ENCODE measurements at places on chromosomes 7 and 10.
A peak's percentile ranks its signal among the peaks of the same experiment; 100 is the strongest.

GRCh38 chr7:90972906-90973550, 291.2 kb upstream of the FZD1 start:
- no peak for DNase-seq

- DNase-seq, result peak; percentile 53
Measured at GRCh38 chr7:34320926-34321661, 336.9 kb upstream of the NPSR1 start.

DNA sequence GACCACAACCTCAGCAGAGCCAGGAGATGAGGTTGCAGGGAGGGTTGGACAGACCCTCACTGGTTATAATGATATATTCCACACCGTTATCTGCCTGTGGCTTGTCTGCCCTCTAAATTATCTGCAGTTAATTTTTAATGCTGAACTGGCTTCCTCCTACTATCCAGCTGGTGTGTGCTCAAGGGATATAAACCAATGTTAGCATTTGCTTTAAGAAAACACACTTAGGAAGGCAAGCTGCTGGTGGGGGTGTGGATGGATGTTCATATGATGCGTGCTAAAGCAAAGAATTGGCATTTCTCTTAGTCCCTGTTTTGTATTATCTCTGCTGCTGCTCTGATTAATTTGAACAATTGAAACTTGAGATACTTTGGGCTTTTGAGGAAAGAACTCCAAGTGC, 132.2 kb upstream of the NPVF start:
- no peak for DNase-seq

- DNase-seq, result no peak
Measured at GRCh38 chr10:6473430-6473829, 106.6 kb downstream of the PRKCQ start.

DNA sequence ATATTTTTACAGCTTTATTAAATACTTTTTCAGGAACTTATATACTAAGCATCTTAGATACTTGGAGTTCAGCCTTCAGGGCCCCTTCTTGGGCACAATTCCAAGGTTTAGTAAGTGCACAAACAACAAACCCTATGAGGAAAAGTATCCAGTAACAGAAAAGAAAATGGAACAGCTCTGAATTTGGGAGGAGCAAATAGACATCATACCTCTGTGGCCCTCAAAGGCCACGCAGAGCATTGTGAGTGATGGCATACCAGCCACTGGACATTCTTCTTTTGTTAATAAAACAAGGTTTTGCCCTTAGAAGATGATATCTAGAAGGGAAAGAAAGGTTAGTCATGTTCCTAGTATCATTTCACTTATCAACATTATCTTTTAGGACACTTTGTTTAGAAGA, 46.0 kb downstream of the ST7 start:
- no peak for DNase-seq

GRCh38 chr10:11386044-11386443, 225.4 kb downstream of the USP6NL start:
- no peak for DNase-seq

GRCh38 chr7:593324-594115, 73.9 kb upstream of the PDGFA start:
- no peak for DNase-seq

GRCh38 chr10:71090330-71090729, 122.0 kb upstream of the UNC5B start:
- DNase-seq, result no peak

GRCh38 chr7:47460251-47460989, 121.5 kb downstream of the TNS3 start:
- no peak for DNase-seq

DNA sequence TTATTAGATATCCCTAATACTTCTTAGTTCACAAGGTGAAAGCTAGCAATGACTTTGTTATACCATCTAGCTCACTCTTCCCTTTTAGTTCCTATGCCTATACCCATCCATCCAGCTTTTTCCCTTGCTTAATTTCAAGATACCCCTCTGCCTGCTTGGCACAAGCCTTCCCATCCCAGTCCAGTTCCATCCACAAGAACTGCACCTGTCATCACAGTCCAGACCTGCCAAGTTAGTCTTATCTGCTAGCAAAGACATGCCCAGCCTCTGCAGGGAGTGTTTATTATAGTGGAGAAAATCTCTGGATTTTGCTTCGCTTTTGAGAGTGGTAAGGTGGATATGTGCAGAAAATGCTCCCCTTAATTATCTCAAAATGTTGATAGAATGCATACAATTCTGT, 158.2 kb downstream of the ST7 start:
- DNase-seq, result no peak

- no peak for DNase-seq
Measured at GRCh38 chr7:128059143-128059988, 28.1 kb upstream of the LRRC4 start.

DNA sequence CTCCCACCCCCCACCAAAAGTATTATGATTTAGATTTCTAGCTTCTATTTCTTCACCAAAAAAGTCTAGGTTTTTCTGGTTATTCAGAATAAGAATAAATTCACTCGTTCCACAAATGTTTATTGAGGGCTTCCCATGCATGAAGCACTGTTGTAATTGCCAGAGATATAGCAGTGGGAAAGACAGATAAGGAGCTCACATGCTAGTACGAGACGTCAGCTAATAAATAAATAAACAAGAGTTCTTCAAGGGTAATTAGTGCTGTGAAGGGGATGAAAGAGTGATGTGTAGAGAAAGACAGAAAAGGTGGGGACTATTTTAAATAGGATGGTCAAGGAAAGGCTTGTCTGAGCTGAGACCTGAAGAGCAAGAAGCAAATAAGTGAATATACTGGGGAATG, 38.1 kb upstream of the SEPTIN7 start:
- no peak for DNase-seq

GRCh38 chr10:88541116-88541626, 41.9 kb downstream of the RNLS start:
- no peak for DNase-seq

DNA sequence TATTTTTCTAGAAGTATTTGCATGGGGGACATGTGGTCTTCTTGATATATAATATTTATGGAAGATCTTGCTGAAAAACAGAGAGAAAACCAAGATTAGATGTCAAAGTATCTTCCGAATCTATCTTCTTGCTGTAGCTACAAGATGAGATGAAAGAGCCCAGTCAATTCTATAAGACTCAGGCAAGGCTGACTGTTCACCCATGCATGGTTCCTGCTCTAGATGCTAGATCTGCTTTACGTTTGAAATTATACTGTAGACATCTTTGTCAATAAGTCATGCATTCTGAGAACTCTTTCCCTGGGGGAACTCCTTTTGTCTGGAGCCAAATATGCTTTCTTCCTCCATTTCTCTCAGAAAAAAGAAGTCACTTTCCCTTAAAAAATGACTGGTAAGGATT, 1292.0 kb downstream of the XPNPEP1 start:
- no peak for DNase-seq

GRCh38 chr10:104640339-104641186, 527 bp upstream of the SORCS3 start:
- no peak for DNase-seq

DNA sequence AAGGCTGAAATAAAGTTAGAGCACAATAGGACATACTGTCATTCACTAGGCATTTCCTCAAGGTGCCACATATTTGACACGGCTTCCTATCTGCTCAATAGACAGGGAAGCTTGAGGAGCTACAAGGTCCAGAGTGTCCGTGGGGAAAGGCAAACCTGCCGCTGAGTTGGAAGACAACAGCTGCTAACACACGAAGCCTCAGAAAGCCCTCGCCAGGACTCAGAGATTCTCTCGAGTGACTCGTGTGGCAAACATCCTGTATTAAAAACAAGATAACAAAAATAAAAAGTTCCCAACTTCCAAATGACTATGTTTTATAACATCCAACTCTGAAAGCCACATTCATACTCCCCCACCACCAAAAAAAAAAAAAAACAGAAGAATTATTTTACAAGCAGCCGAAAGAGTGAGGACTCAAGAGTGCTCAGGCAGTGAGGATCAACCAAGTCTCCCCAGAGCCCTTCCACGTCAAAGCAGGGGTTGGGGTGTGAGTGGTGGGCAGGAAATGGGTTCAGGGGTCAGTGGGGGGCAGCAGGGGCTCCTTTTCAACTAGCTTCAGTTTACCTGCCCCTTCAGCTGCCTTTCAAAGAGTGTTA, 67.6 kb downstream of the STK17A start:
- DNase-seq, result no peak

DNA sequence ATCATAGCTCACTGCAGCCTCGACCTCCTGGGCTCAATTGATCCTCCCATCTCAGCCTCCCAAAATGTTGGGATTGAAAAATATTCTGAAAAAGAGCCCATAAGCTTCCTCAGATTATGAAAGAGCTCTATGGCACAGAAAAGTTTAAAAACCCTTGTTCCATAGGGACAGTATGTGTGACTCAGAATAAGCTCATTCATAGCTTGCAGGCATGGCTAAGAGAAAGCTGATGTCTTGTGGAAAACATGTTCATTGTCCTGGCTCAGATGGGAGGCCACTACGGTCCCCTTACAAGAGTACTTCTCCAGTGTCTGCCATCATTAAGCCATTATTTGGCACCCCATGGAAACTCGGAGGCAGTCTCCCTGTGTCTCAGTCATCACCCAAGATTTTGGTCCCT, 64.0 kb downstream of the CCDC3 start:
- DNase-seq, result no peak

- no peak for DNase-seq
Measured at GRCh38 chr7:2166625-2167280, 66.0 kb downstream of the MAD1L1 start.

DNA sequence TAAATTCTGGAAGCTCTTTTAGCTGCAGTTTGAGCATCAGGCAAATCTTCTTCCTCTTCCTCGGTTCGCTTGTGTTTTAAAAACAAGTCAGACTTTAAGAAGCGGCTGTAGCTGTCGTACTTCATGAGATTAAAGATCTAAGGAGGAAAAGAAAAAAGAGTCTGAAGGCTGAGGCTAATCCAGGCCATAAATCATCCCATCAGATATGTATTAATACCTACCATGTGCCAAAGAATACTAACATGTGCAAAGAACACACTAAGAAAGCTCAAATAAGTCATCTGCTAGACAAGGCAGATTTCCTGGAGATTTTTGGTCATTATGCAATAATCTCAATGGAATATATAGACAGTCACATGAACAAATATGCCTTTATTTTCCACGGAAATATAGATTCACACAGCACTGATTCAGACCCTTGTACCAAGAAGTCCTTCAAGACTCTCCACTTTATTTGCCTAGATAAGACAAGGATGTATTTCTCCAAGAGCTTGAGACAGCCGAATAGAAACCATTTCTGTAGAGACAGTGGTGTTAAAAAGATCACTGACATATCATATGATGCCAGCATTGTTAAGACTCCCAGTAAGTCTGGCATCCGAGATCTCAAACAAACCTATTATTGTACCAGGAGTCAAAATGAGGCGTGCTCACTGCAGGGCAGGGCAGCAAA, 42.3 kb downstream of the RGS10 start:
- no peak for DNase-seq

DNA sequence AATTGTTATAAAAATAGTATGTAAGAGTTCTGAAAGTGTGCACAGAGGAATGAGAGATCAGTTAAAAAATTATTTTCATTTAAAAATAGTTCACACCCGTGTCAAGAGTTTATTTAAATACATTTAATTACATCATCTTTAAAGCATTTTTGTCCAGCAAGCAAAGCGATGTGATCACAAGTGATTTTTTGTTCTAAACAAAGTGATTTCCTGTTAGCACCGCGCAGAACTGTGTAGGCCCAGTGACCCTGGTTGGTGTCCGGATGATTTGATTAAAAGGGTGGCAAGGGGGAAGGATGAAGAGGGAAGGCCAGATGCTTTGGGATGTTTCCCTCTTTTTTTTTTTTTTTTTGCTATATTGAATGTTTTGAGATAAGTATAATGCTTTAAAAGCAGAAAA, 227.8 kb upstream of the PITRM1 start:
- no peak for DNase-seq

GRCh38 chr10:72392571-72392970, 37.9 kb upstream of the DNAJB12 start:
- DNase-seq, result no peak

DNA sequence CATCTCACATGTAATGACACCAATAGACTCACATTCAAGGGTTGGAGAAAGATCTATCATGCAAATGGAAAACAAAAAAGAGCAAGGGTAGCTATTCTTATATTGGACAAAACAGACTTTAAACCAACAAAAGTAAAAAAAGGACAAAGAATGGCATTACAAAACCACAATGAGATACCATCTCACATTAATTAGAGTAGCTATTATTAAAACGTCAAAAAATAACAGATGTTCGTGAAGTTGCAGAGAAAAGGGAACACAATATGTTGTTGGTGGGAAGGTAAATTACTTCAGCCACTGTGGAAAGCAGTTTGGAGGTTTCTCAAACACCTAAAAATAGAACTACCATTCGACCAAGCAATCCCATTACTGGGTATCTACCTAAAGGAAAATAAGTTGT, 197.0 kb downstream of the SNX13 start:
- no peak for DNase-seq

- DNase-seq, result no peak
Measured at GRCh38 chr7:48245751-48246472, 74.7 kb downstream of the ABCA13 start.

- DNase-seq, result no peak
Measured at GRCh38 chr10:78450239-78450638, 416.6 kb downstream of the RPS24 start.

DNA sequence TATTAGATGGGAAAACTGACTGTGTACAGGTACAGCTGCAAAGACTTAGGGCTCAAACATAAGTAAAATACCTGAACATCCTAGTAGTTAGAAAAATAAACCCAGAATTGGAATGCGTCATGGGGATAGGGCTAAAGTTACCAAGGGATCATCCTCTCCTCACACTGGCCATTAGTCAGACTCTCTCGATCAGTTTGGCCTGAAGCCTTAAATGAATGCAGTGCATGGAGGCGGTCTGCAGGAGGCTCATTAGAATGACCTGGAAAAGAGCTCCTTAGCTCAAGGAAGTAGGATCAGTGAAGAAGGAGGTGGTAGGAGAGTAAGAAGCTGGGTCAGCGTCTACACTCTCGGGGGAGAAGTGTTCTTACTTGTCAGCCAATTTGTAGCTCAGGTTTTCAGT, 35.3 kb downstream of the DENND2A start:
- DNase-seq, result no peak

DNA sequence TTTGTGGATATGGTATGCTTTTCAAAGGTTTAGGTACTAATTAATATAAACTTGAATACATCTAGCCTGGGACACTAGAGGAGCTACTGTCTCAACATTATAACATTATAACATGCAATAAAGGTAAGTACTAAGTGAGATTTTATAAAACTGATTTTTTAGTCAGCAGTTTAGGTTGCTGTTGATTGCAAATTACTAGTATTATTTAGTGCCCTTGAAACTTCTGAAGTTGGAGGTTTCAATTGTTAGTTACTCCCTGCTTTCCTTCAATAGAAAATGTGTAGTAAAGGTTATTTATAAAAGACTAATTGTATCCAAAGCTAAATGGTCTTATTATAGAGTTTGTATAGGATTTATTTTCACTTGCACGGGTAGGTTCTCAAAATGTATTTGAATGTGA, 95.2 kb downstream of the POLL start:
- no peak for DNase-seq

GRCh38 chr7:150476819-150477631, 26.6 kb downstream of the GIMAP8 start:
- no peak for DNase-seq

- DNase-seq, result no peak
Measured at GRCh38 chr10:68153473-68154210, 44.4 kb downstream of the MYPN start.
